ENCODE measurements at places on chromosomes 7 and 10.

DNA sequence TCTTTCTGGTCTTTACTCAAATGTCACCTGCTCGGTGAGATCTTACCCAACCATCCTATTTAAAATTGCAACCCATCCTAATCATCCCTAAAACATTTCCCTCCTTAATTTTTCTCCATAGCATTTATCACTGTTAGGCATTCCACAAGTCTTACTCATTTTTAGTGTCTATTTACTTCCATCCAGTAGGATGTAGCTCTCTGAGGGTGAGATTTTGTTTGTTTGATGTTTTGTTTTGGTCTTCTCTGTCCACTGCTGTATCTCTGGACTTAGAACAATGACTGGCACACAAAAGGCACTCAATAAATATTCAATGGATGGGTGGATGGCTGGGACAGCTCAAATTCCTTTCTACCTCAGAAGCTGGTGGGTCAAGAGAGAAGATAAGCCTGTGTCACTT is 15.8 kb upstream of the DUSP5 start:
- no peak for DNase-seq

DNA sequence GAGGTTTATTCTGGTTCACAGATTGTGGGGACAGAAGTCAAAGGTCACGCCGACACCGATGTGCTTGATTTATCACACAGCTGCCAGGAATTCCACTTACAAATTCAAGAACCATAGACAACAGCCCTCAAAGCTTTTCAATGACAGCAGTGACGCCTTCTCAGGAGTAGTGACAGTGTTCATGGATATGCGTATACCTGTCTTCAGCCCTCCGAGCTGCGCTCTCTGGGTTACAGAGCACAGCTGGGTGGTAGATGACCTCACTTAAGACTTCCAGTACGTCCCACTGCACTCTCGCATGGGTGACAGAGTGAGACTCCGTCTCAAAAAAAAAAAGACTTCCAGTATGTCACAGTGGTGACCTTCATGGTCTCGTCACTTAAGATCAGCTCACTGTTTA is 108.5 kb downstream of the TCERG1L start:
- DNase-seq: no peak

DNA sequence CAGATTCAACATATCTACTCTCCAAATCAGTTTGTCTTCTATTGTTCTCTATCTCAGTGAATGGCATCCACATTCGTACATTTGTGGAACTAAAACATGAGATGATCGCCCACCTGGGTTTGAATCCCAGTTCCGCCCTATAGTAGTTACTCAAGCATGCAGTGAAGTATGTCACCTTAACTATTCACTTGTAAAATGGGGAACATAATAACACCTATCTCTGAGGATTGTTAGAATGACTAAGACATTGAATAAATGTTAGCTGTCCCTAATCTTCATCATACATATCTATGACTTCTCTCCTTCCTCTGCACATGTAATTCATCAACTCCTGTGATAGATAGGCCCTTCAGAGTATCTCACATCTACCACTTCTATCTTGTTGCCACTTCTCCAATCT is 24.7 kb downstream of the UBE2D1 start:
- DNase-seq: no peak

DNA sequence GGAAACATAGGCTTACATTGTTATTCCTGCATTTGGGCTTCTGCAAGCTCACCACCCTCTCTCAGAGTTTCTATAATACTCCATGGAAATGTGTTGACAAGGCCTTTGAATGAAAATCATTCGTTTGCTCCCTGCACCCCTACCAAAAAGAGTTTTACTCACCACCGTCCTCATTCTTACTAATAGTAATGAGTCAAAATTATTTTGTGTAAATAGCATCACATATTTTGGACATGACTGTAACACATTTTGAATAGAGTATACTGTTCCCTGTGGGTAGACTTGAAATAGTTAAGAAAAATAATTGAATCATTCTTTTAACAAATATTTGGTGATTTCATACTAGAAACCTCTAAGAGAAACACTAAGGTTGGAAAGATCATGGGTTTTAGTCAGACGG is 84.6 kb downstream of the AKAP9 start:
- no peak for DNase-seq

GRCh38 chr10:86734207-86734988 is 22.0 kb upstream of the BMPR1A start:
- DNase-seq: no peak
